Osteocyte (in vitro differentiated cells): ENCODE measurements at places on chromosomes 11 and 22.

GRCh38 chr22:48249713-48250268 is 1487.3 kb downstream of the TBC1D22A start:
- no peak for DNase-seq

DNA sequence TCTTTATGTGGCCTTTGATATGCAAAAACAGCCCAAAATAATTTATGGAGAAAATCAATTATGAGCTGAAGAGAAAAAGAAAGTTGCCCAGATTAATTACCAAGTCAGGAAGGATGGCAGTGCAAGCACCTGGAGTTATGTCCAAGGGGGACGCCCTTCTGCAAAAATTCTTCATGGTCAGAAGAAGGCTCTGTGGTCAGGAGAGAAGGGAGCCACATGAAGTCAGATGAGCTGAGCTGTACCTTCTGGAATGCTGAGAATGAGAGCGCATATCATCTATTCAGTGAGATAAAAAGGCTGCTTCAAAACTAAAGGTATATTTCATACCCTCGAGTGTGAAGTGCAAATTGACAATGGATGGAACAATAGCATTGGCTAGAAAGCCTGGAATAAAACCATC is 607.4 kb downstream of the NTM start:
- DNase-seq = no peak

DNA sequence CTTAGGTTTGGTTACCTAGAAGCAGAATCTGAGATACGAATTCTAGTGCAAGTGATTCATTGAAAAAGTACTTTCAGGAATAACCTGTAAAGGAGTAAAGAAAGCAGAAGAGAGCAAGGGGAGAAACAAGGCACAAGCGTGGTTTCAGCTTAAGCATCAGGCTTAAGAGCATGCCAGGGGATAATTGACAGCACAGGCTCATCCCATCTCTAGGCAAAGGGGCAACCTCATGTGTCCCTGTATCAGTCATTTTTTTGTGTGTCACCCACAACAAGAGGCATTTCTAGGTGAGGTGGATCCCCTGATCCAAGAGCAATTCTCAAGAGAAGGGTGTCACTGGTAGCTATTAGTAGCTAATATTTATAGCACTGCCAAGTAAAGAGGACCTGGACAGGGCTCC is 8.0 kb downstream of the PATE2 start:
- DNase-seq = no peak

GRCh38 chr11:64715756-64716472 is 7.1 kb downstream of the NRXN2 start:
- no peak for DNase-seq

- DNase-seq = no peak
Observed at GRCh38 chr22:32544953-32545558, 70.4 kb downstream of the FBXO7 start.
